ENCODE measurements at places on chromosomes 6 and 20. TPM values are rescaled to one million over a fixed set of nuclear protein-coding genes. Genes with fewer than 3 reads are reported as not detected.

DNA sequence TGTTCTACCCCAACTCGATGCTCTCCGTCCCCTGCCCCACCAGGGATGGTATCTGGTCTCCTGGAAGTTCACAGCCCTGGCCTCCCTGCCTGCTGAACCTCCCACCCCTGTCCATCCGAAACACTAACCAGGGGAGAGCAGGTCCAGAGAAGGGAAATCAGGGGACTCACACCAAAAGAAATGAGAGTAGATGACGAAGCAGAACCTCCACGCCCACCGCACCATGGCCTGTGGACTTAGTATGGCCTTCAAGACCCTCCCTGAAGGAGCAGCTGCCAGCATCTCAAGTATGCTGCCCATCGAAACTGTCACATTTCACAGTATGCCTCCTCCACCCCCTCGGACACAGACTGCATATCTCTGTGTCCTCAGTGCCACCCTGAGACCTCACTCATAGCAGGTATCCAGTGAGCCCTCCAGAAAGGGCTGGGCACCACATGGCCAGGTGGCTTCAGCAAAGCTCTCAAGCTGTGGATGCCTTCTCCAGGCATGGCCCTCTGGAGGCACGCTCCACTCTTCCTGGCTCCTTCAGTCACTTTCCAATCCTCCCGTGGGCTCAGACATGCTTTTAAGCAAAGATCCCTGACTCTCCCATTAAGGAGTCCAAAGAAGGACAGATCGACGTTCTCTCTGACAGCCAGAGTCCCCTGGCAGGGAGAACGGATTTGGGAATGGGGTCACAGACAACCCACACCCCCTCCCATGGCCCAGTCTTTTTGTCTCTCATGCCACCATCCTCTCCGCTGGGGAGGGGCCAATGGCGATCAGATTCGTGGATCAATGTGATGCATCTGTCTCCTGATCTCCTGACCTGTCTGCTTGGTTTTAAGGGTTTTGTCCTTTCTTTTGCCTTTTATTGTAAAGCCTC, 158.4 kb downstream of the ANKRD60 start:
- H3K36me3 ChIP-seq = no peaks in the 10 kb centered on the region
- H3K4me3 ChIP-seq = no peak overlapping the region
- no peak overlapping the region for H3K27ac ChIP-seq
- DNase-seq = no peak
- no peaks in the 10 kb centered on the region for H3K27me3 ChIP-seq

DNA sequence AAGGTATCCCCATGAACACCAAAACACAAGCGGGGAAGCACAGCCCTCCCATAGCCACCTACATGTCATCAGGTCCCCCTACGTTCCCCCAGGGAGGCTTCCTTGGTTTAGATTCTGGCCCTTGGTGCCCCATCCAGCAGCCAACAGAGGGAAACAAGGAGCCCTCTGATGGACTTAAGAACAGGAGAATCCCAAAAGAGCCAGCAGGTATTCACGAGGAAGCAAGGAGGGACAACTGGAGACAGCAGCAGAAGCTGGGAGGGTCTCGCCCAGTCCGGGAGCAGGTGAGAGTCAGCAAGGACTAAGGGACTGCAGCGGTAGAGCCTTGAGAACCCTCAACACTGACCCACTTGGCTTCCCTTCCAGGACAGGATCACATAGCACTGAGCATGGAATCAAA, 58.4 kb upstream of the TOP1 start:
- DNase-seq = no peak
- H3K4me3 ChIP-seq = no peak overlapping the region
- no peaks in the 10 kb centered on the region for H3K4me1 ChIP-seq
- no peaks in the 10 kb centered on the region for H3K36me3 ChIP-seq
- H3K27me3 ChIP-seq = no peaks in the 10 kb centered on the region
- no peak overlapping the region for H3K27ac ChIP-seq

DNA sequence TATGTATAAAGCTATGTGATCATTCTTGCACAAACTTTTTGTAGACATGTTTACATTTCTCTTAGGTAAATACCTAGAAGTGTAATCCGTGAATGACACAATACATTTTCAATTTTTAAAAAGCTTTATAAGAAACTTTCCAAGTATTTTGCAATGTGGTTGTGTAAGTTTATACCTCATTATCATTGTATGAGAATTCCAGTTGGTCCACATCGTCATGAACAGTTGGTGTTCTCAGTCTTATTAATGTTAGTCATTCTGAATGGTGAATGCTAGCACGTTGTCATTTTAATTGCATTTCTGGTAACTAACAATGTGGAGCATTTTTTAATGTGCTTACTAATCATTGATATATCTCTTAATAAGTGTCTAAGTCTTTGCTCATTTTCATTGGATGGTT, 116.5 kb upstream of the F13A1 start:
- no peak overlapping the region for H3K4me3 ChIP-seq
- H3K4me1 ChIP-seq = no peaks in the 10 kb centered on the region
- H3K27ac ChIP-seq = no peak overlapping the region
- DNase-seq = no peak
- no peaks in the 10 kb centered on the region for H3K36me3 ChIP-seq
- no peaks in the 10 kb centered on the region for H3K27me3 ChIP-seq

- H3K36me3 ChIP-seq = no peaks in the 10 kb centered on the region
- DNase-seq = no peak
- H3K27me3 ChIP-seq = no peaks in the 10 kb centered on the region
- peak within 1 kb of the TSS; percentile 37 for H3K27ac ChIP-seq
Observed at GRCh38 chr20:3407040-3407770, at the start of gene DNAAF9. Gene DNAAF9, minus strand, starts transcription at chr20:3407669. Its CDS starts 112 bp downstream, at chr20:3407557.

The MYT1 gene
- not detected for total RNA-seq

The TXLNB gene
- 1.5 TPM for total RNA-seq

- DNase-seq = peak; percentile 83
- H3K27me3 ChIP-seq = no peaks in the 10 kb centered on the region
Observed at GRCh38 chr20:45470262-45470931, 844 bp downstream of the WFDC2 start.

The RGL2 gene
- 107 TPM for total RNA-seq

- H3K27me3 ChIP-seq = no peaks in the 10 kb centered on the region
- no peak for DNase-seq
- no peaks in the 10 kb centered on the region for H3K4me1 ChIP-seq
- H3K27ac ChIP-seq = no peak overlapping the region
Observed at GRCh38 chr20:64152906-64153305, 11.3 kb upstream of the MYT1 start.

The SLC22A2 gene
- not detected for total RNA-seq

GRCh38 chr6:28884423-28885131, 39.2 kb downstream of the TRIM27 start:
- H3K27ac ChIP-seq = no peak overlapping the region
- no peak for DNase-seq
- H3K4me1 ChIP-seq = no peaks in the 10 kb centered on the region
- H3K36me3 ChIP-seq = no peaks in the 10 kb centered on the region
- no peaks in the 10 kb centered on the region for H3K27me3 ChIP-seq
- H3K4me3 ChIP-seq = no peak overlapping the region

DNA sequence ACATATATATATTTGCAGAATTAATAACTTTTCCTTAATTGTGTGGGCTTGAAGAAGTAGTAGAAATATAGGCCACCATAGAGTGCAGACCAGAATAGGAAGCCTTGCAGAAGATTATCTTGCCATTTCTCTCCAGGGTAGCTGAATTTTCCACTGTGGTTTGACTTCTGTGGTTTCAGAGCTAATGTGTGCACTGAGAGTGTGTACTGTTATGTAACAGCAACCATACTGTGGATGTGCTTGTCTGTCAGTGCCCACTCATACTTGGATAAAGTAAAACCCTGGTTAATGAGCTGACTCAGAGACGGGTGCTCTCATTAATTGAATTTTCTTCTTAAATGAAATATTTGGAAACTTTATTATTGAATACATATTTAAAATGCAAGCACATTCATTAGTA, 57.2 kb downstream of the CEP43 start:
- no peaks in the 10 kb centered on the region for H3K4me1 ChIP-seq
- H3K4me3 ChIP-seq = no peak overlapping the region
- H3K27ac ChIP-seq = no peak overlapping the region
- H3K36me3 ChIP-seq = no peaks in the 10 kb centered on the region

- no peak overlapping the region for H3K27ac ChIP-seq
- no peak for DNase-seq
- no peaks in the 10 kb centered on the region for H3K36me3 ChIP-seq
- H3K4me1 ChIP-seq = no peaks in the 10 kb centered on the region
- H3K4me3 ChIP-seq = no peak overlapping the region
- H3K27me3 ChIP-seq = no peaks in the 10 kb centered on the region
Observed at GRCh38 chr20:50280851-50281655, 90.4 kb downstream of the CEBPB start.

GRCh38 chr6:7410851-7411250, 21.2 kb downstream of the RIOK1 start:
- H3K27me3 ChIP-seq = no peaks in the 10 kb centered on the region
- no peak overlapping the region for H3K27ac ChIP-seq
- H3K4me1 ChIP-seq = no peaks in the 10 kb centered on the region
- H3K36me3 ChIP-seq = peaks cover 9% of the 10 kb centered on the region
- H3K4me3 ChIP-seq = no peak overlapping the region
- no peak for DNase-seq

DNA sequence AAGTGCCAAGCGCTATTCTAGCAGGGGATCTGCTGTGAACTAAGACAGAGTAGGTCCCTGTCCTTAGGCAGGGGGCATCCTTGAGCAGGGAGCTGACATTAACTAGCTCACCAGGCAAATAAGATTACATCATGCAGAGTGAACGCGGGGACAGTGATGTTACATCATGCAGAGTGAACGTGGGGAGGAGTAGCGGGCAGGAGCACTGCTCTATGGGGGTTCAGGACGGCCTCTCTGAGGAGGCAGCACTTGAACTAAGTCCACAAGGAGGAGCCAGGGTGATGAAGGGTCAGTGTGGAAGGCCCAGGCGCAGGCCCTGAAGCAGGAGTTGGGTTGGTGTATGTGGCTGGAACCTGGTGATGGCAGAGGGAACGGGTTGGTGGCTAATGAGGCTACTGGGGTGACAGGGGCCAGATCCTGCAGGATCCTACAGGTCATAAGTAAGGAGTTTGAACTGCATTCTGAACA, 38.7 kb downstream of the KAT14 start:
- H3K4me1 ChIP-seq = no peaks in the 10 kb centered on the region
- no peaks in the 10 kb centered on the region for H3K27me3 ChIP-seq
- H3K36me3 ChIP-seq = no peaks in the 10 kb centered on the region
- no peak overlapping the region for H3K27ac ChIP-seq
- DNase-seq = no peak
- no peak overlapping the region for H3K4me3 ChIP-seq

The EEF1A2 gene
- 0.88 TPM for total RNA-seq

DNA sequence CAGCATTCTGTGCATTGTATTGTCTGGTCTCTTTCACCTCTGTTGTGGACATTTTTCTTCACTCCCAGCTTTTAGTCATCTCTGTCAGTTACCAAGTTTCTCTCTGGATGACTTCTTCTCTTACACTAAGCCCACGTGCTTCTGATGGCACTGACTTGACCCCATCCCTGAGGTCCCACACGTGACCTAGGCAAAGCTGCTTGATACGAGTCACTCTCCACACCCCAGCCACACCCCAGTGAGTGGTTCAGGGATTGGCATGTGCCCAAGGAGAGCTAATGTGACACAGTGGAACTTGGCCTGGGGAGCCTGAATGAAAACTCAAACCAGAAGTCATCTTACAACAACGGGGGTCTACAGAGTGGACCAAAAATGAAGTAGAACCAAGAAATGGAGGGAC, 32.2 kb downstream of the HTR1E start:
- no peak overlapping the region for H3K27ac ChIP-seq
- H3K27me3 ChIP-seq = no peaks in the 10 kb centered on the region
- no peaks in the 10 kb centered on the region for H3K36me3 ChIP-seq
- H3K4me3 ChIP-seq = no peak overlapping the region

DNA sequence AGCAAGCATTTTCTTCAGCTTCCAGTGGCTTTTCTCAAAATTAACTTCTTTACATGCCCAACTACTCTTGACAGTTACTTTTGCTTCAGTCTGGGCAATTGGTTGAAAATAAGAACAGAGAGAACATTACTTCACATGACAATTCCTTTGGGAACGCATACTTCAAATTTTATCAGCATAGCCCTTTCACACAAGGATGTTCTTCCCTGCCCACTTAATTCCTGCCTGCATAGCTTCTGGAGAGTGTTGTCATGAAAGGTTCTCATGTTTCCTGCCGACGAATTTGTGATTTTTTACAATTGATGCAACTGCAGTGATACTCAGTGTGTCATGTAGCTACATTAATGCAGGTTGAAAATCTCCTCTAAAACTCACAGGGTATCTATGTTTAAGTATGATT, 22.0 kb upstream of the SNRNP48 start:
- H3K36me3 ChIP-seq = no peaks in the 10 kb centered on the region
- no peak overlapping the region for H3K4me3 ChIP-seq
- no peaks in the 10 kb centered on the region for H3K4me1 ChIP-seq
- no peak overlapping the region for H3K27ac ChIP-seq
- H3K27me3 ChIP-seq = no peaks in the 10 kb centered on the region

- H3K36me3 ChIP-seq = no peaks in the 10 kb centered on the region
- H3K27me3 ChIP-seq = no peaks in the 10 kb centered on the region
- no peak overlapping the region for H3K27ac ChIP-seq
- H3K4me1 ChIP-seq = no peaks in the 10 kb centered on the region
- no peak overlapping the region for H3K4me3 ChIP-seq
Observed at GRCh38 chr6:83092756-83093399, 25.4 kb downstream of the DOP1A start.

- no peaks in the 10 kb centered on the region for H3K27me3 ChIP-seq
- no peak overlapping the region for H3K4me3 ChIP-seq
- no peaks in the 10 kb centered on the region for H3K4me1 ChIP-seq
- no peak for DNase-seq
- H3K27ac ChIP-seq = no peak overlapping the region
- H3K36me3 ChIP-seq = peaks cover 20% of the 10 kb centered on the region
Observed at GRCh38 chr20:49228676-49229075, 9.5 kb downstream of the DDX27 start.

GRCh38 chr6:150894935-150895552, 29.5 kb downstream of the MTHFD1L start:
- H3K4me3 ChIP-seq = no peak overlapping the region
- DNase-seq = no peak
- H3K27me3 ChIP-seq = no peaks in the 10 kb centered on the region
- H3K4me1 ChIP-seq = no peaks in the 10 kb centered on the region
- no peak overlapping the region for H3K27ac ChIP-seq
- peaks cover 5% of the 10 kb centered on the region for H3K36me3 ChIP-seq

The DCDC2 gene
- total RNA-seq = not detected

DNA sequence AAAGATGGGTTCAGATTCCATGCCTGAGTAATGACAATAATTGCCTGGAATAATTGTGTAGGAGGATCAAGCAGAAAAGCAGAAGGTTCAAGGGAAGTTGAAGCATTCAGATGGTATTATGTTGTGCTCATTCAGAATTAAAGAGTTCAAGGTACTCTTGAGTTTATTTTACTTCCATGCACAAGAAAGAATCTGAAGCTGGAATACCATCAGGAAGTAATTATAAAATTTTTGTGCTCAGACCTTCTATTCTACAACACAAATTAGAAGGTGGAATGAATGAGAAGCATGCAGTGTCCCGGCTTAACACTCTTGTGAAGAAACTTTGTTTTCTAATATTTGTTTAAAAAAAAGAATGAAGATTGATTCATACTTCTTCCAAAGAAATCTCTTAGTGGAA, 139.4 kb upstream of the ENPP5 start:
- no peak for DNase-seq
- H3K4me1 ChIP-seq = peaks cover 10% of the 10 kb centered on the region
- H3K4me3 ChIP-seq = no peak overlapping the region
